ENCODE measurements at places on chromosomes 1 and 21.

DNA sequence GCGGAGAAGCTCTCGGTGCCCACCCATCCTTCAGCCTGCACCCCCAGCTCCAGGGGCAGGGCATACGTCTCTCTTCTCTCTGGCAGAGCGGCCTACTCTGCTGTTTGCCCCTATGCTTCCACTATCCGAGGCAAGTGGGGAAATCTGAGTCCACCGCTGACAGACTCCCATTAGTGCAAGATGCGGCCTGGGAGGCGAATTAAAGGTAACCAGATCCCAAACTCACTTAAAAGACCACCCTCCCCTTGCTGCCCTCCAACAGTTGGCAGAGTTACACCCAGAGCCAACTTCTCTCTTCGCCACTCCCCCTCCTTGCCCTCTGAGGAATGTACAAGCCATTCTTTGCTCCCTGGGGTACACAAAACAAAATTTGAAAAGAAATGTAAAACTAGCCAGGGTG lies 6.4 kb downstream of the FOXD3 start:
- DNase-seq, result no peak

DNA sequence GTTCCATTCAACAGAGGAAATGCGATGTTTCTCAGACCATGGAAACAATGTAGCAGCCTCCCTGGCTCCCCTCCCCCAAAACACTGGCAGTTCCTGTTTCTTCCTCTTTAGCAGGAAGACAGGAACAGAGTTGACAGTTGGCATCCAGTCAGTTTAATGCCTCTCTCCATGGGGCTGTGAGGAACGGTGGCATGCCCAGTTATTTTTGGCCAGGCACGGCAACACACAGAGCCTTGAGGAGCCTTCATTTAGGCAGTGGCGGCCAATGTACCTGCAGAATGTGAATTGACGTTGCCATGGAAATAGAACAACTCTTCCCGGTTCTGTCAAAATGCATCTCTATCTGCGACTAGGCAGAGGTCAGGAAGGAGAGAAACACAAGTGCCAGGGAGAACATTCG lies 330.6 kb downstream of the DSCAM start:
- peak; percentile 62 for DNase-seq

DNA sequence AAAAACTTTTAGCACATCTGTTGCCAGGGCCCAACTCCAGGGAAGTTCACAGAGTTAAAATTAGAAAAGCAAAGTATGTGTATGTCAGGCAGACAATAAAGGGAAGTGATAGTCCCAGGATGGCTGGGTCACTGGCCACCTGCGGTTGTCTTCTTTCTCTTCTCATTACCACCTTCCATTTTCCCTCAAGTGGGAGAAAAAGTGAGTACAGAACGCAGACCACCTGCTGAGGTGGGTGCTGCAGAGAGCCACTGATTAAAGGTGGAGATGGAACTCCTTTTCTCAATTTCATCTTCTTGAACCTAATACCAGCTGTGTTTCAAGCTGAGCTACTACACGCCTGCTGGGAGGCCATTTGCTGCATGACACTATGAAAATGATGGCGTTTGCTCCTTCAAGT lies 88.8 kb upstream of the PDE4B start:
- no peak for DNase-seq

DNA sequence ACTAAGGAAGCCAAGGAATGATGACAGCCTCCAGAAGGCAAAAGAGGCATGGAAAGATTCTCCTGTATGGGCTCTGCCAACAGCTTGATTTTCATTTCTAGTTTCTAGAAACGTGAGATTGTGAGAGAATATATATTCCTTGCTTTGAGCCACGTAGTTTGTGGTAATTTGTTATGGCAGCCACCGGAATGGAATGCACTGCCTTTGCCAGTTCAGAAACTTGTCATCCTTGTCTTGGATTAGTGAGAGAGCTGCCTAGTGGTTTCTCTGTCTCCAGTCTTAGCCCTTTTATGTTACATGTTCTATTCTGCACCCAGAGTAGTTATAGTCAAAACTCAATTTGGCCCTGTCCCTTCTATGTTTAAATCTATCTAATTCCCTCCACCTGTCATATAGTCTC lies 216.0 kb upstream of the PTGFR start:
- no peak for DNase-seq

DNA sequence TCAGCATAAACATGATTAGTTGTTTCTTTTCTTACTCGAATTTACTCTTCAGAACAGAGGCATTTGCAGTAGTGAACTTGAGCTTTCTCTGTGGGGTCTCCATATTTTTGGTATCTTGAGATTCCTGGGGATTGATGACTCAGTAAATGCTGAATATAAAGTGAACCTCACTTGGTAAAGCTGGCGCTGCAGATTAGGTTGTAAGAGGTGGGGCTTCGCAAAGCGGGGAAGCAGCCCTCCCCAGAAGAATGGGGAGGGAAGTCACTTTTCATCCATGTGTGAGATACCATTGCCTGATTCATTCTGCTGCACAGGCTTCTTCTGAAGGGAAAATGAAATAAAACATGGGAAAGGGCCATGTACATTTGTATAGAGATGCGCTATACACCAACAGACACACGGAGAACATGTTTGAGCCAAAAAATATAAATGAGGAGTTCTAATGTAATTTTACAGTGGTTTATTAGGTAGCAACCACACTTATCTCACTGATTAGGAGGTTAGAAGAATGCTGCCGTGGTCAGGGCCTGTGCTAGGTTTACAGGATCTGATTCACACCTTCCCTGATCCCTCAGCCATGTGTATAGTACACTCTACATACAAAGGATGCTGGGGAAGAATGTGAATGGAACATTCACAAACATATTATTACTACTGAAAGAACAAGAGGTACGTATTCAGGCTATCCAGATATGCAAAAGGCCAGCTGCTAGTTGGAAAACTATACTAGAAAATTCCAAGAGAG lies 63.5 kb downstream of the DNTTIP2 start:
- DNase-seq, result peak; percentile 39

DNA sequence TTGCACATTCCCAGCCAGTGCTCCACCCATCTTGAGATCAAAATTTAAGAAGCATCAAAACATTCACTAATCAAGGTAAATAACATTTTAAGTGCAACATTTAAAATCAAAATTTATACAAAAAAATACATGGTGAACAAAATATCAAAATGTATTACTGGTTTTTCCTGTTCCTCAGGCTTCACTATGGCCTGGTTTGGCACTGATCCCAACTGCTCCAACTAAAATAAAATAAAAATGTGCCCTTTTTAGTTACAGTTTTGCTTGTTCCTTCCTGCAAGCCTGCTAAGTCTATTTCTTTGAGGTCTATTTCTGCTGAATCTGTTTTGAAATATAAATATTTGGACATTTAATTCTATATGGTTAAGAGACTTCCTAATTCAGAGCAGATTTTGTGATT lies 54.9 kb downstream of the ADAMTS1 start:
- DNase-seq, result no peak

DNA sequence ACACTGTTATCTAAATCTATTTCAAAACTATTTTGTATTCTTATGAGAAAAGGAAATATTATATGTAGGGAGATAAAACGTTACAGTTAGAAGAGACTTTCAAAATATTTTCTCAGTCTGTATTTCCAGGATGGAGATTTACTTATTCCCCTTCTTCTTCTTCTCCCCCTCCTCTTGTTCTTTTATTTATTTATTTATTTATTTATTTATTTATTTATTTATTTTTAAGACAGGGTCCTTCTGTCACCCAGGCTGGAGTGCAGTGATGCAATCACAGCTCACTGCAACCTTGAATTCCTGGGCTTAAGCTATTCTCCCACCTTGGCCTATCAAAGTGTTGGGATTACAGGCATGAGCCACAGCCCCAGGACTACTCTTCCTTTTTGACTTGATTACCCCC lies 2.8 kb upstream of the RPF1 start:
- no peak for DNase-seq

DNA sequence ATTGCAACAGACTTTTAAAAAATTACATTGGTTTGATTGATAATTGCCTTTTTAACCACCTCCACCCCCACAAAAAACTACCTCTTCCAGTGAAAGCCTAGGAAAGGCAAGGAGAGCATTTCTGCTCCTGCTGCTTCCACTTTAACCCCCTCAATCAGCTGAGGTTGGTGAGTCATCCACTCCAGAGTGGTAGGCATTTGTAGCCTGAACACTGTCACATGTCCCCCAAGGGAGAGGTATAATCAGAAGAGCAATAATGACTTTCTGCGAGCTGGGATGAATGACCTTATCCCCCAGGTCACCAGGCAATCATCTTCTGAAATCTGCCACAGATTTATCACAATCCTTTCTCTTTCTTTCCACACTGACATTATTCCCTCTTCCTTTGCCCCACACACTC lies 126.6 kb upstream of the CAMK1G start:
- no peak for DNase-seq

DNA sequence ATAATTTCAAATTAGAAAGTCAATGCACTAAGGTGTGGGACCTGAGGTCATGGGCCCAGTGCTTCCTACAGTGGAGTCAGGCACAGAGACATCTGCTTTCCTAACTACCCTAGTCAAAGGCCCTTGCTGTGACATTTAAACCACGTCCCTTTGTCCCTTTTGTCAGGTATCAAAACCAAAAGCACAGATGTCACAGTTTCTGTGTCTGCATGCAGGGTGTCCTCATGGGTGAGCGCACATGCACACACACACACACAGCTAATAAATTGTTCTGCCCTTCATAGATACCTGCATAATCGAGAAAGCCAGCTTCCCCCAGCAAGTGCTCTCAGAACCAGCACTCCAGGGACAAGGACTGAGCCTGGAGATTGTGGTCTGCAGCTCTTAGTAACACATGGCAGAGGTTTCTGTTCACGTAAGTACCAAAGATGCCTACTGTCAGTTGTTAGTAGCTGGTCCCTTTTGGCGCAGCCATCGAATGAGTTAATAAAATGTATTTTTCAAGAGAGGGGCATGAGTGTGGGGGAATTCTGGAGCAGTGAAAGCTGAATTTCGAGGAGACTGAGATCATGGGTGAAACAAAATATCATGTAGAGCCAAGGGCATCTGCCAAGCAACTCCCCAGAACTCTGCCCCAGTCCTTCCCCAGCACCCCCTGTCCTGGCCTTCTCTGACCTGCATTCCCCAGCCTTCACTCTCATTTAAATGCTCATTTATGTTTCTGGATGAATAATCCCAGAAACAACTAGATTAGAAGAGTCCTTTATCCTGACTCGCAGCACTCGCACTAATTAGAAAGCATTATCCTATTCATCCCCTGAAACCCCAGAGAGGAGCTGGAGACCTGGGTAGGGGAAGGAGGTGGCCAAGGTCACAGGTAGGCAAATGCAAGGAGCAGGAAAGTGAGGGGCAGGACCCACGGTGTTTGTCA lies 25.5 kb downstream of the TNR start:
- no peak for DNase-seq

DNA sequence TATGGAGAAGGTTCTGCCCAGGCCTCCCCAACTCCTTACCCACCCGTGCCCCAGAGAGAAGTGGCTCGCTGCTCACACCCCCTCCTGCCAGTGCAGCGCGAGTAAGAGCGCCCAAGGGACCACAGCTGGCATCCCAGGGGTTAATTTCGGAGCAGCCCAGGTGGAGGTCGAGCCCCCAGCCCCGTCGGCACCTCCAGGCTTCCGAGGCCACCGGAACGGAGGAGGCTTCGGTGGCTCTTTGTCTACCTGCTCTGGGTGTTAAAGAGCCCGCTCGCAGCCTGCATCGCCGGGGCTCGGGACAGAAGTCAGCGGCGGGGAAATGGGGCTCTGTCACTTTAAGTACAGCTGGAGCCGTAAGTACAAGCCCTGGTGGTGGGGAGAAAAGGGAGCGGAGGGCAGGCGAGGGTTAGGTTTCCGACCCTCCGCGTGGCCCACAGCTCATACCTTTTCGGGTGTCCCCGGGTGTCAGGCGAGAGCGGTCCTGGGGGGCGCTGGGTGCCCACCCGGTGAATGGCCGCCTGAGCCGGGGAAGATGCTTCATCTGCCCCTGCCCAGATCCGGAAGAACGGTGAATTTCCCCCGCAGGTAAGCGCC lies 89.4 kb upstream of the IPO9 start:
- peak; percentile 79 for DNase-seq

GRCh38 chr21:28770867-28771661 lies 221.6 kb downstream of the LTN1 start:
- no peak for DNase-seq

DNA sequence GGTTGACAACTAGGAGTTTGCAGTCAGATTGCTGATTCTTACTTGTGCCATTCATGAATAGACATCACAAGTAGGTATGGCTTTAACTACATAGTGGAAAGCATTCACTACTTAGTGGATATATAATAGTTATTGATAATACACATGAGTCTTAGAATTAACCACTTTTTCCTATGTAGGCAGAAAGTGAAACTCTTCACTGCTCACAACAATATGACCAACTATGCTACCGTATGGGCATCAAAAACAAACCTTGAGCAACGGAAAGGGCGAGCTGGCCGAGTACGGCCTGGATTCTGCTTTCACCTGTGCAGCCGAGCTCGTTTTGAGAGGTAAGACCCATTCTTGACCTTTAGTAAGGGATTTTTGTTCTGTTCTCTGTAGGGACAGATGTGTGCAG lies 38.7 kb downstream of the DHX9 start:
- DNase-seq, result no peak

DNA sequence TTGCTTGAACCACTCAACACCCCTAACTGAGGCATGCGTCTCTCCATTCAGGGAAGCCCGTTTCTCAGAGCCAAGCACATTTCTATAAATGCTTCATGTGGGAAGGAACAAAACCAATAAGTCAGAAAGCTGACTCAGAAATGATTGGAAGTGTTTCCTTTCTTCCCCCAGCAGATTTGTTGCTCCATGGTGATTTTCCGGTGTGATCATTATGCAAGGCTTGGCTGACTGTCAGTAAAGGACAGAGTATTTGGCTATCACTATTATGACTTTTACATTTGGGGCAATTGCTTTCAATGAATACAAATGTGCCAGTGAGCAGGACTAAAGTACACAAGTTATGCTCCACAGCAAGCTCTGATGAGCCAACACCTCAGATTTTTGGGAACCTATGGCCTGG lies 53.3 kb upstream of the ZC3H11B start:
- no peak for DNase-seq

DNA sequence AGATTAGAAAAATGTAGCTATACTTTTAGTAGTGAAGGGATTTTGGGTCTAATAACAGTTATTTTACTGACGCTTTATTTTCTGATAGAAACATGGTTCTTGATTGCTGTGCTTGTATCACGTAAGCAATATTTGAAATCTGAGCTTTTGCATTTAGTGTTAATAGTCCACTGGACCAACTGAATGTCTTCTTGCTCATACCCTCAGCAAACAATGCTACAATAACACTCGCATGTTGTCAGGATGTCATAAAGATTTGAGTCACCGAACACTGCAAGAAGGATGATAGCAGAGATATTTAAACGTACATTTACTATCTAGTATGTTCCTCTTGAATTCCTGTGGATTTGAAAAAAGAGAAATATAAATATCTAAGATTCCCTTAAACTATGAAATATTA lies 7.5 kb downstream of the DYRK1A start:
- DNase-seq, result no peak

GRCh38 chr1:90198616-90199332 lies 203.9 kb downstream of the ZNF326 start:
- no peak for DNase-seq

Data from Ammon's horn (tissue), 1 donor.